Activated CD8-positive, alpha-beta memory T cell treated with anti-CD3 and anti-CD28 coated beads, Interleukin-2, amount 10 ng/mL, durations not matched to agents 7 days and 5 days (primary cell): ENCODE measurements at places on chromosomes 12 and 14.

DNA sequence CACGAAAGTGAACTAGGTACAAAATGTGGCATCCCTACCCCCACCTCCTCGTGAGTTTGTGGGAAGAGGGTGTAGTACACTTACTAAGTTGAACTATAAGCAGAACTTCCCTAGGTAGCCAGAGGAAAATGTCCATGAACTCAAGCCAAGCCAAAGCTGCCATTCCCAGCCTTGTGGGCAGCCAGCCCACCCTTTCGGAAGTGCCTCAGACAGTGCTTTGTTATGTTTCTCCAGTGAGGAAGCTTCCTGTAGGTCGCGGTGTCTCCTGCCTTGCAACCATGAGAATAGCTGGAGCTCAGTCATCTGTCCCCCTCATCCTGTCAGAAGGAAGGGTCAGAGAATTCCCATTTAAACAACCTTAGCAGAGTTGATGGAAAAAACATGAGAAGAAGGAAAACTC lies 266.9 kb downstream of the DUSP6 start:
- DNase-seq: no peak
- peaks cover 17% of the 10 kb centered on the region for H3K36me3 ChIP-seq
- H3K4me3 ChIP-seq: no peak overlapping the region
- H3K4me1 ChIP-seq: peaks cover 11% of the 10 kb centered on the region
- H3K27me3 ChIP-seq: no peaks in the 10 kb centered on the region
- H3K27ac ChIP-seq: no peak overlapping the region

DNA sequence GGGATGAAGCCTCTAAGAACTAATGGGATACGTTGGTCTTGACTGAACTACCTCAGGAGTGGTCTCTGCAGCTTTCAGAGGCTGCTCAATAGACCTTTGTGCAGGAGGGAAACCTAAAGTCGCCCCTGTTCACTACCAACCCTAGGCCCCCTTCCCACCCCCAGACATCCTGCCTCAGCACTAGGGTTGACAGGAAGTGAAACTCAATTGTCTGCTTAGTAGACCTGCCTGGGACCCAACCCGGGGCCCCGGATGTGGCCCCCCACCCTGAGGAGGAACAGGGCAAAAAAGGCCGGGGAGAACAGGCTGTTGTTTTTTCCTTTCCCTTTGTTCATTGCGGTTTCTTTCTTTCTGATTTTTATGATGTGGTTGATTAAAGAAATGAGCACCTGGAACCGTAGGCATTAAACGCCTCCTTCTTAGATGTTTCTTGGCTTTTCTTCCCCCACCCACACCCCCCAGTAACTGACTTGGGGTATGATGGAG lies 1.6 kb upstream of the DGKA start:
- peak overlapping the region; percentile 96 for H3K4me3 ChIP-seq
- peak; percentile 93 for DNase-seq
- H3K36me3 ChIP-seq: peaks cover 37% of the 10 kb centered on the region

- no peak for DNase-seq
- H3K36me3 ChIP-seq: no peaks in the 10 kb centered on the region
- no peaks in the 10 kb centered on the region for H3K4me1 ChIP-seq
- no peak overlapping the region for H3K4me3 ChIP-seq
- H3K27ac ChIP-seq: no peak overlapping the region
- H3K27me3 ChIP-seq: no peaks in the 10 kb centered on the region
Observed at GRCh38 chr12:58186401-58186800, 245.0 kb downstream of the ATP23 start.

DNA sequence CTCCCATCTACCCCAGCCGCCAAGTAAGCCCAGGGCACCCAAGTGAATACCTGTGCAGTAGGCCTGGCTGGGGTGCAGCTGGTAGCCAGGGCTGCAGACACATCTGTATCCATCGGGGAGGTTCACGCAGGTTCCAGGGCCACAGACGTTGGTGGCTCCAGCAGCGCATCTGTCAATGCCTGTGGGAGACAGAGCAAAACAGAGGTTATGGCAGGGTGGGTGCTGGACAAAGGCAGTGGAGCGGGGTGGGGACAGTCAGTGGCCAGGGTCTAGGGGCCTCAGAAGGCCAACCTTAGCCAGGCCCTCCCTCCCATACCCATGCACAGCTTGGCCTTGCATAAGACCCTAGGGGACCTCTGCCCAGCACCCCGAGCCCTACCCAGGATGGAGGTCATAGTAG lies 29.2 kb downstream of the ISCA2 start:
- H3K27ac ChIP-seq: no peak overlapping the region
- H3K4me3 ChIP-seq: no peak overlapping the region
- peaks cover 25% of the 10 kb centered on the region for H3K27me3 ChIP-seq
- no peak for DNase-seq

DNA sequence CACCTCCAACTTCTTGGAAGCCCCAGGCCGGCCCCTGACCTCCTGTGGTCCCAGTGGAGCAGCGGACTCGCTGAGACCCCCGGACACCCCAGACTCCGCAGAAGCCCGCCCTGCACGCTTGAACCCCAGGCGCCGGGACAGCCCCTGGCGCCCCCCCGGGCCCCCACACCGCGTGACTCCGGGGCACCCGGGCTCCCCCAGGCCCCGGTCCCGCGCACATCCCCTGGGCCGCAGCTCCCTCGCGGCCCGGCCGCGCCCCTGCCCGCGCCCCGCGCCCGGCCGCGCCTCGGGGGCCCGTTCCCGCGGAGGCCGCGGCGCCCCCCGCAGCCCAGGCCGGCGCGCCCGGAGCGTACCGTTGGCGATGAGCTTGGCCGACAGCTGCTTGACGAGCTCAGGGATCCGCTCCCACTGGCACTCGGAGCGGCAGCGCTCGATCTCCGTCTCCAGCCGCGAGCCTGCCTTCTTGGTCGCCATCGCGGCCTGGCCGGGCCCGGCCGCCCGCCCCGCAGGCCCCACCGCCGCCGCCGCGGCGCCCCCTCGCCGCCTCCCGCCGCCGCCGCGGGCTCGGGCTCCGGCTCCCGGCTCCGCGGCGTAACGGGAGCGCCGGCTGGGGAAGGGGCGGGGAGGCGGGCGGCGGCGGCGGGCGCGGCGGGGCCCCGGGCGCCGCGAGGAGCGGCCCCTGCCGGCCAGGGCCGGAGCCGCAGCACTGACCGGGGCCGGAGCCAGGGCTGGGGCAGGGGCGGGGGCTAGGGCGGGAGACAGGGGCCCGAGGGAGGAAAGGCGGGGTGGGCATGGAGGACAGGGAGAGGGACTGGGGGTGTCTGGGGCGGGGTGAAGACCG lies at the start of gene TTC7B:
Gene TTC7B (minus strand): TSS at position 609 of the 841 bp plus-strand sequence. CDS start 135 bp downstream, at position 474.
- no peak within 1 kb of the TSS for H3K27ac ChIP-seq
- H3K27me3 ChIP-seq: peaks cover 15% of the 10 kb centered on the region
- H3K4me1 ChIP-seq: peaks cover 6% of the 10 kb centered on the region
- no peak for DNase-seq
- H3K4me3 ChIP-seq: peak within 1 kb of the TSS; percentile 57

- peaks cover 21% of the 10 kb centered on the region for H3K4me1 ChIP-seq
- peak overlapping the region; percentile 76 for H3K27ac ChIP-seq
- peak overlapping the region; percentile 82 for H3K4me3 ChIP-seq
- DNase-seq: peak; percentile 68
- peaks cover 9% of the 10 kb centered on the region for H3K36me3 ChIP-seq
Observed at GRCh38 chr14:102593061-102593824, 794 bp downstream of the RCOR1 start.

GRCh38 chr12:16163146-16163545 lies 114.3 kb downstream of the SLC15A5 start:
- H3K4me3 ChIP-seq: no peak overlapping the region
- H3K4me1 ChIP-seq: no peaks in the 10 kb centered on the region
- H3K27ac ChIP-seq: no peak overlapping the region
- no peak for DNase-seq
- H3K27me3 ChIP-seq: no peaks in the 10 kb centered on the region

DNA sequence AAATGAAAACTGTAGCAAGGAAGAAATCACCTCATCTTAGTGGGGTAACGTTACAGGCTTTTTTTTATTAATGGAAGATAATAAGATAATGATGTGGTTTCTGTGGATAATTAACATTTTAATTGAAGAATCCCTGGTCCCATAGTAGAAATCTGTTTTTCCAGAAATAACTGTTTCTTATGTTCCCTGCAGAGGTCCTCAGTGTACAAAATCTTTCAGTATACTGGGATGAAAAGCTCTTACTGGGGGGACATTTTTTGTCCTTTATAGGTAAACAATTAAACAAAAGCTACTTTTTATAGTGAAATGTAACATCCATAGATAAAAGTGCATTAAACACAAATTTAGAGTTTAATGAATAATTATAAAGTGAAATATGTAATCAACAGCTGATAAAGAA lies 312.2 kb downstream of the ATXN7L3B start:
- H3K27ac ChIP-seq: no peak overlapping the region
- no peak for DNase-seq

DNA sequence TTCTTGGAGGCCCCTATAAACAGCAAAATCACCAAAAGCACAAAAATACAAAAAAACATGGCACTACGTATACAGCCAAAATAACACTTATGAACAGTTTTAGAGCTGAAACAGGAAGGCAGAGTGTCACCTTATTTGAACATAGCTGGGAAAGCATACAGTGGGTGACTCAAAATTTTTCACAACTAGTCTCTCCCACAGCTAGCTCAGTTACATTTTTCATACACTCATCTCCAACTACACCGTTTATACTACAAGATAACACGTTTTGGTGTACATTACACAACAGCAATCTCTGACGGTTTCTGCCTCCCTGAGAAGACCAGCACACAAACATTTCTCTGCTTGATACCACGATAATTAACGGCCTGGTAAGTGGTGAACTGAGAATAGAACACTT lies 2.9 kb downstream of the RAD52 start:
- H3K27me3 ChIP-seq: no peaks in the 10 kb centered on the region
- H3K4me3 ChIP-seq: peak overlapping the region; percentile 61
- peaks cover 29% of the 10 kb centered on the region for H3K36me3 ChIP-seq
- peak overlapping the region; percentile 82 for H3K27ac ChIP-seq

- H3K36me3 ChIP-seq: no peaks in the 10 kb centered on the region
- H3K27me3 ChIP-seq: peaks cover 49% of the 10 kb centered on the region
- DNase-seq: no peak
Observed at GRCh38 chr12:3132636-3133404, 55.6 kb downstream of the TSPAN9 start.

DNA sequence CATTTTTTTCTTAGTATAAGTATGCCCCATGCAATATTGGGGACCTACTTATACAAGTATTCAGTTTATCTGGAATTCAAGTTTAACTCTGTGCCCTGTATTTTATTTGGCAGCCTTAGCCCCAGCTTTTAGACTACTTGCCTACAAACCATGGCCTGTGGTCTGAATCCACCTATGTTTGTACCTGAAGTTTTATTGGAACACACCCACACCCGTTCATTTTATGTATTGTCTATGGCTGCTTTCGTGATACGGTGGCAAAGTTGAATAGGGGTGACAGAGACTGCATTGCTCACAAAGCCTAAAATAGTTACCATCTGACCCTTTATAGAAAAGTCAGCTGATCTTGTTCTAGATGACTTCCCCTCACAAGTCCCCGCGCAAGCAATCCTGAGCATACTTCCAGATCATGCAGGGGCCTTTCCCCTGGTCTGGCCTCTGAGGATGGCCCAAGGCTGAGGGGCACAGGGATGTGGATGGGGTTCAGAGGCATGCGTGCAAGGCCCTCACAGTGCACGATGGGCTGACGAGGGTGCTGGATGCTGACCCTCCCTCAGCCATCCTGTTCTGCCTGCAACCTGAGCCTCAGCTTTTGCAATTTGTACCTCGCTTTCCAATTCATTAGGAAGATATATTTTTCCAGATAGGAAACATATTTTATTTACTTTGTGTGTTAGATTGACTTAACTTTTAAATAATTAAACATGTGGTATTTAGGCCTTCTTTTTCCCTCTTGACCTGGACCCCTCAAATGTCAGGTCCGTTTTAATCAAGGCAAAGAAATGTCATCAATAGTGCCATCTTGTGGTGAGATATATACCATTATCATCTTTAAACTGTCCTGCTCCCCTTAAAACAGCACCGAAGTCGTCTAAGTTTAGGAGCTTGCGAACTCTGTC lies 527.3 kb upstream of the CCDC196 start:
- no peak overlapping the region for H3K4me3 ChIP-seq
- DNase-seq: no peak
- no peak overlapping the region for H3K27ac ChIP-seq
- no peaks in the 10 kb centered on the region for H3K36me3 ChIP-seq
- H3K27me3 ChIP-seq: peaks cover 8% of the 10 kb centered on the region

DNA sequence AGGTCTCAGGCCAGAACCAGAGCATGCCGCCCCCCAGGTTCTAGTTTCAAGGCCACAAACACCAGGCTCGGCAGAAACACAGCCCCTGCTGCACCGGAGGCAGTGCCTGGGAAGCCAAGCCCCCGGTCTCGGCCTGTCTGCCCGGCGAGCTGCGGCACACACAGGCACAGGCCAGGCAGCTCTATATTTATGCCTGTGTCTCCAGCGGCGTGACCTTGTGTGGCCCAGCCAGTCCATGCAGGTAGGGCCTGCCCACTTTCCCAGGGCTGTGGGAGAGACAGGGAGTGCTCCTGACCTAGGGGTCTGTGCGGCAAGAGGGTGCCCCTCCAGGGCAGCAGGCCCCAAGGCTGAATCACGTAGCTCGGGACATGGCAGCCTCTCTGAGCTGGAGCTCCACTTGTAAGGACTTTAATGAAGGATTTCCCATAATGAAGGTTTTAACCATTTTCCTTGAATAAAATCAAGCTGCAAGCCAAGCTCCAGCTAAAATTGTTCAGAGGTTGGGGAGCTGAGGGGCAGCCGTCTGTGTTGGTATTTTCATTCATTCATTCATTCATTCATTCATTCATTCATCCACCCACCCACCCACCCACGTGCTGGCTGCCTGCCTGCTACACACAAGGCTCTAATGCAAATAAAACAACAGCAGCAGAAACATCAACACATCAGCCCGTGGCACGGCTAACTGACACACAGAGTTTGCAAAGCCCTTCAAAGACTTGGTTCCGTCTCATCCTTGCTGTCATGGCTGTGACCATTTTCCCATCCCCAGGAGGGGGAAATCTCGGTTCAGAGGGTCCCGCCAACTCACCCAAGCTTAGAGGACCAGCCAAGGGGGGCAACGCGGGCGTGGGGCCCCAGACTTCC lies 92.0 kb downstream of the RFLNA start:
- no peaks in the 10 kb centered on the region for H3K36me3 ChIP-seq
- H3K27me3 ChIP-seq: no peaks in the 10 kb centered on the region
- no peak overlapping the region for H3K27ac ChIP-seq
- H3K4me1 ChIP-seq: peaks cover 21% of the 10 kb centered on the region
- H3K4me3 ChIP-seq: no peak overlapping the region

GRCh38 chr14:103871596-103872480 lies 24.5 kb upstream of the PPP1R13B start:
- H3K27me3 ChIP-seq: no peaks in the 10 kb centered on the region
- H3K4me3 ChIP-seq: peak overlapping the region; percentile 85
- no peaks in the 10 kb centered on the region for H3K36me3 ChIP-seq
- H3K4me1 ChIP-seq: peaks cover 16% of the 10 kb centered on the region
- DNase-seq: peak; percentile 83

GRCh38 chr12:69985656-69986055 lies 160.6 kb downstream of the MYRFL start:
- no peaks in the 10 kb centered on the region for H3K4me1 ChIP-seq
- H3K4me3 ChIP-seq: no peak overlapping the region
- H3K36me3 ChIP-seq: no peaks in the 10 kb centered on the region
- H3K27me3 ChIP-seq: peaks cover 2% of the 10 kb centered on the region
- DNase-seq: no peak
- no peak overlapping the region for H3K27ac ChIP-seq

- no peaks in the 10 kb centered on the region for H3K4me1 ChIP-seq
- peaks cover 3% of the 10 kb centered on the region for H3K27me3 ChIP-seq
- no peak overlapping the region for H3K4me3 ChIP-seq
Observed at GRCh38 chr12:75414671-75415070, 23.8 kb downstream of the GLIPR1L2 start.

- peaks cover 6% of the 10 kb centered on the region for H3K36me3 ChIP-seq
- peak overlapping the region; percentile 63 for H3K4me3 ChIP-seq
- H3K27me3 ChIP-seq: no peaks in the 10 kb centered on the region
- H3K4me1 ChIP-seq: peaks cover 54% of the 10 kb centered on the region
Observed at GRCh38 chr14:68779761-68780323, 13.0 kb downstream of the ZFP36L1 start.

- peaks cover 18% of the 10 kb centered on the region for H3K36me3 ChIP-seq
- H3K4me3 ChIP-seq: no peak overlapping the region
- H3K4me1 ChIP-seq: peaks cover 11% of the 10 kb centered on the region
- no peak for DNase-seq
- no peak overlapping the region for H3K27ac ChIP-seq
Observed at GRCh38 chr12:42090899-42091298, 53.8 kb downstream of the GXYLT1 start.
